NCI-H1105 treated with DMSO at 0.1 percent for 48 hours (cell line): ENCODE measurements at places on chromosomes 13 and 19.
A peak's percentile ranks its signal among the peaks of the same experiment; 100 is the strongest.

GRCh38 chr13:113152984-113153809 is 5.3 kb upstream of the PROZ start:
- DNase-seq: peak; percentile 49

DNA sequence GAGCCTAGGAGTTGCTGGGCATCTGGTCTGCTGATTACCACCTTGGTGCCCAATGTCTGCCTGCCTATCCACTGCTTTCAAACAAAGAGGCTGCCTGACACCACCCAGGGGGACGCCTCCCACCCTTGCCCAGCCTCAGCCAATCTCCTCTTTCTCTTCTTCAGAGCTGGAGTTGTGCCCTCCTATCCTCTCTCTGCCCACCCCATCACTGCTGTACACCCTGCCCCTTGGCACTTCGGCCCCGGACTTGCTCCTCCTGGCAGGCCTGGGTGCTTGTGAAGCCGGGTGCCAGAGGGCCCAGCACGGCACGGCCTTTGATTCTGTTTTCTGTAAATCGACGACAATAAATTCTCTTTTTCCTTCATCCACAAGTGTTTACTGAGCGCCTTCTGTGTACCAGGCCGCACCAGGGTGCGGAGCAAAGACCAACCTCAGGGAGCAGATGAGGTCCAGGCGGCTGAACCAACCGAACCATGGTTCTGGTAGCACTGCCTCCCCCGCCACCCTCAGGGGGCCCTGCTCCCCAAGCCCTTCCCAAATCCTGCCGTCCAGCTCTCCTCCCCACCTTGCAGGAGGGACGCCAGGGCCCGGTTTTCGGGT is 5.0 kb downstream of the RNF225 start:
- DNase-seq: no peak

GRCh38 chr19:45955905-45956608 is 17.6 kb downstream of the NOVA2 start:
- no peak for DNase-seq

DNA sequence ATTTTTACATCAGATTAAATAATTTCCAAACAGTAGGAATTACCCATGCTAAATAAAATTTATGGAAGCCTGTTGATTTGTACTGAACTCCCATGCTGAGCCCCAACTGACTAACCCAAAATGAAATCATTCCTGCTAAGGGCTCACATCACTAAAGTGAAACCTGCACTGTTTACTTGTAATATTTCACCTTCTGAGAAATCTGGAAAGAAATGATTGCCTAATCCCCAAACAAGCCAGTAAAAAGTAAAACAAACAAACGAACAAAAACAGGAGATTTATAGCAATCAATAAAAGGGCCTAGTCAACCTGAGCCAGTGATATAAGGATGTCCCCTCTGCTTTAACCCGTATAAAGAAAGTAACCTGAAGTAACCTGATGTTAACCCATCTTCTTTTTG is 1599.8 kb downstream of the OLFM4 start:
- DNase-seq: no peak

DNA sequence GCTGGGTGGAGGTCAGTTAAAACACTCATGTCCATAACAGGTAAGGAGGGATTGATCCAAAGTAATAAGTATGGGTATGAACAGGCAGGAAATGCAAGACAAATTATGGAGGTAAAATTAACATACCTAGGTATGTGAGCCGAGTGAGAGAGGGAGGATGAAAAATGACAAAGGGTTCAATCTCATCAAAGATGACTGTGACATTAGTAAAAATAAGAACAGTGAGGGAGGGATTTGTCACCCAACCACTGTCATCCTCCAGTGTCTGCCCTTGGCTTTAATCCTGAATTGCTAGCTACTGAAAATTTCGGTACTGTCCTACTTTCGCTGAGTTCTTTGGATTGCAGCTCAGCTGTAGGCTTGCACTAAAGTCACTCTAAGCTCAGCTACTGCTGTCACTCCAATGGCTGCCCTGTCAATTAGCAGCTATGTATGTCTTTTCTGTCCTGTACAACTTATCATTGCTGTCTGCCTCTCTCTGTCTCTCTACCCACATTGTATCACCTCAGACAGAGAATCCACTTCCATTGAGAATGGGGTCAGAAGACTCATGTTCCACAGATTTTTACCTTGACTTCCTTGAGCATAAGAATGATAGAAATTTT is 62.5 kb downstream of the LRRC63 start:
- no peak for DNase-seq
